Renal pelvis (tissue), 12 donors: ENCODE measurements at places on chromosomes 13 and 19.

- DNase-seq = no peak
These were observed 110.8 kb upstream of the C1QTNF9B start for GRCh38 chr13:24007979-24008620.

DNA sequence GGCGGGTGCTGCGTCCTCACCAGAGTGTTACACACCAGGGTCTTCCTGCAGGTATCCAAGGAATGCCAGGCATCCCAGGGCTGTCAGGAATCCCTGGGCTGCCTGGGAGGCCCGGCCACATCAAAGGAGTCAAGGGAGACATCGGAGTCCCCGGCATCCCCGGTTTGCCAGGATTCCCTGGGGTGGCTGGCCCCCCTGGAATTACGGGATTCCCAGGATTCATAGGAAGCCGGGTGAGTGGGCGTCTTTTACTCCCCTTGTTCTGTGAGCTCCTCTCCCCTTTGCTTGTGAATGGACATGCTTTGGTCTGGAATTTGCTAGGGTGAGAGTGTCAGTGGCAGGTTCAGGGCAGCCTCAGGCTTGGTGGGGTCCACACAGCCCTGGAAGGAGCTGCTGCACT lies 75.9 kb downstream of the RAB20 start:
- DNase-seq = no peak

DNA sequence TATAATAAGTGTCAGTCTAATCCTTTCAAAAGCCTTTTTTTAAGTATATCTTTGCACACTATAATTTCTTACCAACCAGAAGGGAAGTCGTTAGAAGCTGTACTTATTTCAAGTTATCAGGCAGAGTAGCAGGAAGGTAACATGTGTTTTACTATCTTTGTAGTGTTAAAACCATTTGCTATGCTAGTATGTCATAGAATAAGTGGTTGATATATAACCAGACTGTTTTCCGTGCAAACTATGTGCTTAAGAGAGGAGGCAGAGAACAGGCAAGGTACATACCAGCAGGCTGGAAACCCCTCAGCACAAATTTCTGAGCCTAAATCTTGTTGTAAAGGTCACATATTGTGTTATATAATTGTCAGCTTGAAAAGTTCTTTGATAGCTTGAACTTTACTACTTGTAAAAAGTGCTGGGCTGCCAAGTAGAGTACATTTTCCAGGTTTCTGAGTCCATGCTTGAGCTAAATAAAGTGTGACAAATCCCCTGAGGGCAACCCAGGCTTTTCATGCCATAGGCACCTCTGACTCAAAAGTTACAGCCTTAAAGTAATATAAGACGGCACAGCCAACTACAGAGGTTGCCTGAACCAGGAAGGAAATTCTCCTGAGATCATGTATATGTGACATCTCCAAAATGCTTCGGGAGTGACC lies 1297.4 kb downstream of the PCDH9 start:
- DNase-seq = no peak

GRCh38 chr19:23565256-23565655 lies 121.8 kb downstream of the ZNF675 start:
- DNase-seq = no peak

- DNase-seq = no peak
These were observed 176.8 kb downstream of the OXGR1 start for GRCh38 chr13:96817336-96817941.

DNA sequence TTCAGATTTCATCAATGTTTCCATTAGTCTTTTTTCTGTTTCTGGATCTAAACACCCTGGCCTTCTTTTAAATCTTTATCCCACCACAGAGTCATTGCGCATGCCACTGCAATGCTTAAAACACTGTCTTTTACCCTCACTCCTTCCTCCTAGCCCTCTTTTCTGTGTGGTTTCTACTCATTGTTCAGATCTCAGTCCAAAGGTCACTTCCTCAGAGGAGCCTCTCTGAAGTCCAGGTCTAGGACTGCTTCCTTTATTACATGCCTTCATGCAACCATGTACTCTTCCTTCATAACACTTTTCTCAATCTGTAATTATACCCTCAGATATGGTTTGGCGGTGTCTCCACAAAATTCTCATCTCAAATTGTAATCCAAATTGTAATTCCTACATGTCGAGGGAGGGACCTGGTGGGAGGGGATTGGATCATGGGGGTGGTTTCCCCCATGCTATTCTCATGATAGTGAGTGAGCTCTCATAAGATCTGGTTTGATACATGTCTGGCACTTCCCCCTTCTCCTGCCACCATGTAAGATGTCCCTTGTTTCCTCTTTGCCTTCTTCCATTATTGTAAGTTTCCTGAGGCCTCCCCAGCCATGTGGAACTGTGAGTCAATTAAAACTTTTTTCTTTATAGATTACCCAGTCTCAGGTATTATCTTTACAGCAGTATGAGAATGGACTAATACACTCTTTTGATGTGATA lies 808.9 kb downstream of the DIAPH3 start:
- no peak for DNase-seq

DNA sequence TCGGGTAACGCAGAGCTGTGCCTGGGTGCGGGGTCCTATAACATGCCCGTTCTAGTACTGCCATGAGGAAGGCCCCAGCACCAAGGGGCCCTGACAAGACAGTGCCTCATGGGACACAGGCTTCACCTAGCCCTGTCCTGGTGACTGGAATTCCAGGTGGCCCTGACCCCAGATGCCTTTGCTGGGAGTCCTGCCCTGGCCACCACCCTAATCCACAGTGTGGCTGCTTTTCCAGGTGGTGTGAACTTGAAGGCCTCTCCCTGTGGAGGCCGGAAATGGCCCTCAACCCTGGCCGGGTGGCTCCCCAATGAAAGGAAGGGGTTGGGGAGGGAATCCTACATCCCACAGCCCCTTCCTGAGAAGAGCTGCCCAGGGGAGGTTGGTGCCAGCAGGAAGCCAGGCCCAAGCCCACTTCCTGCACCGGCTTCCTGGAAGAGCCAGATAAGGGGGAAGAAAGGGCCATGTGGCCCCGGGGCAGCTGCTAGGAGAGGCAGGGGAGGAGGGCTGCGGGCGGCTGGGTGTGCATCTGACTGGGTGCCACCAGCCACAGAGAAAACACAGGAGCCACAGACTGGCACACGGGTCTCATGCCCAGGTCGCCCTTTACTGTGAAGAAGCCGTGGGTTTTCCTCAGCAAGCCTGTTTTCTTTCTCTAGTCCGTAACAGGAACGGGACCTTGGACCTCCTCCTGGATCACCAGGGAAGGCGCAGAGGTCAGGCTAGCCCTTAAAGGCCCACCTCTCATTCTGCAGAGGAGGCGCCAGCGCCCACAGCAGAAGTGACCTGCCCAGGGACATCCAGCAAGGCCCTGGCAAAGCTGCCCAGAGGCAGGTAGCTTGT lies 4.7 kb downstream of the LSM4 start:
- DNase-seq = no peak

DNA sequence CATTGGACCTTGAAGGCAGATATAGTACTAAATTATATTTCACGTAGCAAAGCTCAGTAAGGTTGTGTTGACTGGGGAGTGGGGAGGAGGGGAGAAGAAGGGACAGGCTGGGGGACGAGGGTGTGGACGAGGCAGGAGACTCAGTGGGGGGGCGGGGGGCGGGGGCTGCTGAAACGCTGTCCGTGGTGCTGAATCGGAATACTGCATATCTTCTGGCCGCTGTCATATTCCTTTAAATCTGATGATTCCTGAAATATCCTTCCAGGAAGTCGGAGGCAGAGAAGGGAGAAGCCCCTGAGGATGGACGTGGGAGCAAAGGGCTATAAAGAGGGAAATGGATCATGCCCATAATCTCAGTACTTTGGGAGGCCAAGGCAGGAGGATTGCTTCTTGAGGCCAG lies 34.7 kb upstream of the CASP14 start:
- no peak for DNase-seq

GRCh38 chr13:85725433-85725832 lies 73.8 kb downstream of the SLITRK6 start:
- no peak for DNase-seq

- no peak for DNase-seq
These were observed 637 bp downstream of the RANBP3 start for GRCh38 chr19:5977222-5977784.

GRCh38 chr19:29645491-29645867 lies 19.8 kb upstream of the PLEKHF1 start:
- DNase-seq = no peak

DNA sequence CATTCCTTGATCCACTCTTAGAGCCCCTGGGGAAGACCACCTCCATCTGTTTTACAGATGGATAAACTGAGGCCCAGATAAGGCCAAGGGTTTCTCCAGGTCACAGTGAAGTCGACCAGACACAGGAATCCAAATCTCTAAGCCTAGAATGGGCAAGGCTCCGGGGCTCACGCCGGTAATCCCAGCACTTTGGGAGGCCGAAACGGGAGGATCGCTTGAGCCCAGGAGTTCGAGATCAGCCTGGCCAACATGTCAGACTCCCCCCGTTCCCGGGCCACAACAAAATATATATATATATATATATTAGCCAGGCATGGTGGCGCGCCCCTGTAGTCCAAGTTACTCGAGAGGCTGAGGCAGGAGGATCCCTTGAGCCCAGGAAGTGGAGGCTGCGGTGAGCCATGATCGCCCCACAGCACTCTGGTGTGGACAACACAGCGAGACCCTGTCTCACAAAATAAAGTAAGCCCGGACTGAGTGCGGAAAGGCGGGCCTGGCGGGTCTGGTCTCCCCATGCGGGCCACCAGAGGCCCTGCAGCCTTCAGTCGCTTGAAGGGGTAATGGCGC lies 615 bp upstream of the RPL13A start:
- no peak for DNase-seq

DNA sequence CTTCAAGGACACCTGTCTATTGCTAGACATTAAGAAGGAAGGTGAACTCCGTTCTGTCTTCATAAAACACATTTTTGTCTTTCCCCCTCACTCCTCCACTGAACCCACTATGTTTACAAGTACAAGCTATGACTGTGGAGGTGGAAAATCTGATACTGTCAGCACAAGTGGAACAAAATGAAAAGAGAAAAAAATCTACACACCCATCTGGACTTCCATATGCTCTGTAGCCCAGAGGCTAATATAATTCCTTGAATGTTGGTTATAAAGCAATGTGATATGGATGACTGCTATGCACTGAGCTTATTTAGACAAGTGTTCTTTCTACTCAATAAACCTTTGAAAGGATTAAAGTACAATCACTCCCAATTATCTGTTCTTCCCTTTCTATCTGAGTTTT lies 713.5 kb downstream of the DIAPH3 start:
- no peak for DNase-seq

DNA sequence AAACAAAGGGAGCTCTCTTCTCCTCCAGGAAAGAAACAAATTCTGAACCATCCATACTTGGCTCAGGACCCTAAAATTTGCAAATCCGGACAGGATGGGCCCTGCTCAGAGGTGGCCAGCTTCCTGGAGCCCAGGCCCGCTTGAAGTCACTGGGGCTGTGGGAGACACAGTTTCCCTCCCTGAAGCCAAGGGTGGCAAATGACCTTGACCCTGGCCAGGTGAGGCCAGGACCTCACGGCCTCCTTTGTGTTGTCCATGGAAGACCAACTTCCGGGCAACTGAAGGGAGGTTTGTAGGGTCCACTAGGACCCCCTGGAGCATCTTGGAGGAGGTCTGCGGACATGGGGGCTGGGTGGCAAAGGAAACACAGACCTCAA lies 5.5 kb downstream of the NANOS3 start:
- DNase-seq = no peak

DNA sequence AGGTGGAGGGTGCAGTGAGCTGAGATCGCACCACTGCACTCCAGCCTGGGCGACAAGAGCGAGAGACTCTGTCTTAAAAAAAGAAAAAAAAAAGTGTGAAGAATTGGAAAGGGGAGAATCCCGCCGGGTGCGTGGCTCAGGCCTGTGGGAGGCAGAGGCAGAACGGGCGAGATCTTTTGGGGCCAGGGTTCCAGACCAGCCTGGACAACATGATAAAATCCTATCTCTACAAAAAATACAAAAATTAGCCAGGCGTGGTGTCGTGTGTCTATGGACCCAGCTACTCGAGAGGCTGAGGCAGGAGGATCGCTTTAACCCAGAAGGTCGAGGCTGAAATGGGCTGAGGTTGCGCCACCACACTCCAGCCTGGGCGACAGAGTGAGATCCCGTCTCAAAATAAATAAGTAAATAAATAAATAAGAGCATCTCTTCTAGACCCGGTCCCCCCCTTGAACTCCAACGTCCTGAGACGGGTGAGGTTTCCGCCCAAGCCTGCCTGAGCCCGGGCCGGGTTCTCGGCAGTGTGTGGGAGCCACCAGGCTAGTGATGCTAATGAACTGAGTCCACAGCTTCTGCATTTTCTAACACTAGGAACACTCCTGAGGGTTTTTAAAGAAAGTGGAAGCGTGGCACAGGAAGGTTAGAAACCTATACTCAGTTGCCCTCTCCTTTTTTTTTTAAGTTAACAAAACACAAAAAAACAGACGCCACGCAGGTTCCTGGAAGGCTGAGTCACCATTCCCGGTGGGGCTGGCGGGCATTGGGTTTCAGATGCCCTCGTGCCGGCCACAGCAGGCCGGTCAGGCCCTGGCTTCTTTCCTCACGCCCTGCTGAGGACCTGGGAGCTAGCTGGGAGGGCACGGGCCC lies 22.0 kb downstream of the GPX4 start:
- no peak for DNase-seq

DNA sequence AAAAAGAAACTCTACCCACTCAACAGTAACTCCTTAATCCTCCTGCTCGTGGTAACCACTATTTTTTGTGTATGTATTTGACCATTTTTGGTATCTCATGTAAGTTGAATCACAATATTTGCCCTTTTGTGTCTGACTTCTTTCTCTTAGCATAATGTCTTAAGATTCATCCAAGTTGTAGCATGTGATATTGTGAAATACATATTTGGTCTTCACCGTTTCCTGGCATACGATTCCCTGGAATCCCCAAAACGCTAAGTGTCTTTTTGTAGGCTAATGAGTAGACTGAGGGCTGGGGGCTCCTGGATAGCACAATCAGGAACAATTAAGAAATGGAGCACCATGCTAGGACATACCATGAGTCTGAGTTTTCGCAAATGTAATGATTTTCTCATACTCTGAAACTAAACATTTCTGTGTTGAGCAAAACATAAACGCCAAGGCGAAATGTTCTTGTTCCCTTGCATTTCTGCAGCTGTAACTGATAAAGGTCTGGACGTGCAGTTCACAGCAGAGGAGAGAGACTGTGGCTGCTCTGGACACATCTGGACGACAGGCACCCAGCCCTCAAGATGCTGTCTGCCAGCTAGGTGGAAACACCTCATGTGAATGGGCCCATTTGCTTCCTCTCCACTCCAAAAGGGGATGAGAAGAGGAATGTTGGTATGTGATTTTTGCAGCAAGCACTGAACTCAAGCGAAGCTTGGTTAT lies 38.4 kb downstream of the BRD4 start:
- DNase-seq = no peak

DNA sequence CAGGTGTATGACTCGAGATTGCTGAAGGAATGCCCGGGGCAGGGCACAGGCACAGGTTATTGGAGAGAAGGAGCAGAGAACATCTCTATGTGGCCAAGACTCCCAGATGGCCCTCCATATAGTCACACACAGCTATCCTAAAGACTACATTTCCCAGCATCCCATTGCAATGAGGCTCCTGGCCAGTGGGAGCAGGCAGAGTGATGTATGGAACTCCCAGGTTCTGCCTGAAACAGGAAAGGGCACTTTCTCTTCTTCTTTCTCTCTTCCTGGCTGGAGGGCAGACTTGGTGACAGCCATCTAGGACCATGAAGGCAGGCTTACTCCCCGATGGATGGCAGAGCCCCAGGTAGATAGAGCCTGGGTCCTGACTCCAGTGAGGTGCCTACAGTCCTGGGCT lies 13.5 kb downstream of the PPP1R13L start:
- DNase-seq = no peak
